ENCODE measurements at places on chromosomes 4 and X.

DNA sequence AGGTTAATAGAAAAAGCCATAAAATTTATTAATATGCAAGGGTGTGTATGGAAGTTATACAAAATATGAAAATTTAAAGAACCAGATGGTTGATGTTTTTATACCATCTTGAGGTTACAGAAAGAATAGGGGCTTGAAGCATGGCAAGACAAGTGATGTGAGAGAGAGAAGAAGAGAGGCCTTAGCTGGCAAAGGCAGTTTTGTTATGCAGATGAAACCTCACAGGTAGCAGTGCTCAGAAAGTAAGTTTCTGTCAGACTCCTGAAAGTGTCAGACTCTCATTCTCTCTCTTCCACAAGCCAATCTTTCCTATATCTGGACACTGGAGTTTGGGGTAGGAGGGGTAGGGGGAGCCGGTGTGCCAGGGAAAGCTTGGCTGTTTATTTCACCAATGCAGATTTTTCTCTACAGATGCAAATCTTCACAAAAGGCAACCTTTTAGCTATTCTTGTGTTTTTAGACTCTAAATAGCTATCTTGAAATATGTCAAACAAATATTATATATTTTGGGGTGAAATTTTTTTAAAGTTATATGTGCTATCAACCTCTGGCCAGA lies 124.5 kb downstream of the CFAP299 start:
- H3K27me3 ChIP-seq = no peaks in the 10 kb centered on the region
- H3K4me1 ChIP-seq = no peaks in the 10 kb centered on the region
- DNase-seq = no peak
- H3K36me3 ChIP-seq = no peaks in the 10 kb centered on the region
- H3K4me3 ChIP-seq = no peak overlapping the region
- no peak overlapping the region for H3K27ac ChIP-seq

DNA sequence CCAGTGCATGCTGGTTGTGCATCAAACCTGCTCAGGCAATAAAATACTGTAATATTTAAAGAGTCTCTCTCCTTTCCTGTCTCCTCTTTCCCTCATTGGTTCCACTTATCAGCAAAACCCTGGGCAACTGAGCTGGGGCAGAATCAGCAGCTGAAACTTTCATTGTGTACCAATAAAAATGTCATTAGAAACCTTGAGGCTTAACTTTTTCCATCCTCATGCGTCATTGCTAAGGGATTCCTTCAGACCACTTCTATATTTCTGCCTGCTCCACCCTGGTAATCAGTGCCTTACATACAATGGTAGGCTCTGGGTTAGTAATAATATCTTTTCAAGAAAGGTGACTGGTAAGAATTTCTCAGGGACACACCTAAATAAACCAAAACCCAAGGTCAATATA lies 880.3 kb downstream of the RPA4 start:
- DNase-seq = no peak
- H3K27me3 ChIP-seq = no peaks in the 10 kb centered on the region
- H3K4me3 ChIP-seq = no peak overlapping the region
- H3K36me3 ChIP-seq = no peaks in the 10 kb centered on the region

GRCh38 chr4:121185960-121186359 lies 21.8 kb upstream of the TNIP3 start:
- H3K36me3 ChIP-seq = no peaks in the 10 kb centered on the region
- H3K27ac ChIP-seq = no peak overlapping the region
- H3K4me1 ChIP-seq = no peaks in the 10 kb centered on the region
- DNase-seq = no peak
- no peak overlapping the region for H3K4me3 ChIP-seq

DNA sequence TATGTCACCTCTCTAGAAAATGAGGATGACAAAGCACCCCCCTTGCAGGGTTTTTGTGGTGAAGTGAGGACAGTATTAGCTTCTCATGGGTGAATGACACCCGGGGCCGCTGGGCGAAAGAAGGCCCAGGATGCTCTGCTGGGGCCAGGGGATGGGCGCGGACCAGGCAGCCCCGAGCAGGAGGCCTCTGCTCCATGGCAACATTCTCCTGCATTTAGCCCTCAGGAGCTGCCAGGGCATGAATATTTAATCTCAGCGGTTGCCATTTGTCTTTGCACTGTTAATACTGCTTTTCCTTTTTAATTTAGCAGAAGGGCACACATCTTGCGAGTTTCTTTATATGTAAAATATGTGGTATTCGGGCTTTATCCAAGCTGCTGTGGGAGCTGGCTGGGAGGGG lies 30.3 kb upstream of the PSAPL1 start:
- DNase-seq = no peak
- H3K36me3 ChIP-seq = no peaks in the 10 kb centered on the region
- no peaks in the 10 kb centered on the region for H3K4me1 ChIP-seq
- H3K4me3 ChIP-seq = no peak overlapping the region

GRCh38 chr4:47474799-47475198 lies 10.3 kb upstream of the ATP10D start:
- no peak overlapping the region for H3K4me3 ChIP-seq
- no peak overlapping the region for H3K27ac ChIP-seq
- DNase-seq = no peak
- H3K4me1 ChIP-seq = no peaks in the 10 kb centered on the region
- H3K27me3 ChIP-seq = no peaks in the 10 kb centered on the region
- no peaks in the 10 kb centered on the region for H3K36me3 ChIP-seq

GRCh38 chrX:39820938-39821708 lies 276.6 kb downstream of the BCOR start:
- DNase-seq = no peak
- H3K4me3 ChIP-seq = peak overlapping the region; percentile 29
- no peaks in the 10 kb centered on the region for H3K27me3 ChIP-seq
- no peak overlapping the region for H3K27ac ChIP-seq
